ENCODE measurements at places on chromosomes 6 and 20.

DNA sequence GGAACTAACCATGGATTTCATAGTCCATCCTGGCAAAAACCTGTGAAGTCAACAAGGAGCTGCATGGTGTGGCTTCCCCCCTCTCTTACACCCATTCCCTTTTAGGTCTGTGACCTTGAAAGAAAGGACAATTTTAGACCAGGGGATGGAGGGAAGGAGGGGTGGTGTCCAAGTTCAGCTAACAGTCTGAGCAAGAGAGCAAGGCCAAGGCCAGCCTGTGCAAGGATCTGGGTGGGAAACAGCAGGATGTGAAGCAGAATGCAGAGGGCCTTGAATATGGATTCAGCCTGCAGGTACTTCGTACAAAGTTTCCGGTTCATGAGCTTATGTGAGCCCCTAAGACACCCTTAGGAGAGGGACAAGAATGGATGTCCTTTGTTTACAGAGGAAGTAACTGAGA lies 293.0 kb downstream of the KIF16B start:
- no peak for DNase-seq

DNA sequence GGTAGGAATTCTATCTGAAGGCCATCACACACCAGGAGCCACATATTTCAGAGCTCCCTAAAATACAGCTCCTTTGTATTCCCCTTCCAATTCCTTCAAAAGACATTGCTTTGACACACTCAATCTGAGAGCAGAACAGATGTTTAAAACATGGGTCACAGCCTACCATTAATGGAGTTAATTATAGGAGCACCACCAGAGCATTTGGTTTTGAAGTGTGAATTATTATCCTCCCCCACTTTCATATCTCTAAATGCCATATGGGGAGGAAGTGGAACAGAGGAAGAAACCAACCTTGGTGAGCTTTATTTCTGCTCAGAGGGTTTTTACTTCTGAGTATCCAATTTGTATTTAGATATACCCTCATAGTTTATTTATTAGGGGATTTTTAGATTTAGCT lies 50.7 kb upstream of the TNFRSF21 start:
- no peak for DNase-seq

DNA sequence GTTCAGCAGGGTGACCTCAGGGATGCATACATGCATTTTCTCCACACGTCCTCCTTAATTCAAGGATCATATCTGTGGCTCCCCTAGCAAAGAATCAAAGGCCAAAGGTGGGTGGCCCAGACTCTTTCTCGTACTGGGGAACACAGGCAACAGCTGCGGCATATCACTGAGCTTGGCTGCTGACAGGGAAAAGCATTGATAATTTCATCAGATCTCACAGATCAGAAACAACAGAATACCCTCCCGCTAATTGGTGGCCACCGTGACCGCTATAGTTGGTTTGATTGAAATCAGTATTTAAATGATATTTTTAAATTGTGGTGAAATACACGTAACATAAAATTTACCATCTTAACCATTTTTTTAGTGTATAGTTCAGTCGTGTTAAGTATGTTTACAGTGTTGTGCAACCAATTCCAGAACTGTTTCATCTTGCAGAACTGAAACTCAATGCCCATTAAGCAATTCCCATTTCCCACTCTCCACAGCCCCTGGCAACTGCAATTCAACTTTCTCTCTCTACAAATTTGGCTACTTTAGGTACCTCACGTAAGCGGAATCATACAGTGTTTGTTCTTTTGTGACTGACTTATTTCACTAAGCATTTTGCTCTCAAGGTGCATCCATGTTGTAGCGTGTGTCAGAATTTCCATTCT lies 74.7 kb upstream of the TMEM170B start:
- no peak for DNase-seq

DNA sequence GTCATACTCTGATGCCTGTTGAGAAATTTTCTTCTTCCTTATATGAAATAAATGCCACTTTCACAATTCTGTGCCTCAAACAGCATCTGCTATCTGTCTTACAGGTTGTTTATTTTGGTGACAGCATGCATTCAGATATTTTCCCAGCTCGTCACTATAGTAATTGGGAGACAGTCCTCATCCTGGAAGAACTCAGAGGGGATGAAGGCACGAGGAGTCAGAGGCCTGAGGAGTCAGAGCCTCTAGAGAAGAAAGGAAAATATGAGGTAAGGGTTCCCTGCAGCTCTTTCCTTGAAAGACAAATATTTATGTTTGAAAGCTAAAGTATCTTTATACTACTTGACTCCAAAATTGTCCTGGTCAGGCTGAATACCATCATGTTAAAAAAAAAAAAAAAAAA lies 15.8 kb downstream of the TSPYL4 start:
- DNase-seq, result no peak

GRCh38 chr6:81465859-81466258 lies 286.6 kb downstream of the TENT5A start:
- DNase-seq, result no peak

DNA sequence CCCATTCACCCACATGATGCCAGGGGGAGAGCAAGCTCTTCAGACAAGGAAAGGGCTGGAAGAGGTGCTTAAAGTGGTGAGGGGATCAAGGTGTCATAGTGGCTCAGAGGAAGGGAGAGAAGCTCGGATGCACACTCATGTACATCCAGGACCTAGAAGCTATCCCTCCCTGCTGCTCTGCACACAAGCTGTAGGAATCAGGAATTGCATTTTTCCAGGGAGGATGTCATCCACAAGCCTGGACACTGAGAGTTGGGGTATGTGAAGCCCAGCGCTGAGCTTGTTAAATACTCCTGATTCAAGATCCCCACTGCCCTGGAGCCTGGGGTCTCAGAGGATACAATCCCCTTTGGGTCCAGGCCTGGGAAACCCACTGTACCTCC lies 85.8 kb upstream of the CCDC167 start:
- DNase-seq, result no peak

DNA sequence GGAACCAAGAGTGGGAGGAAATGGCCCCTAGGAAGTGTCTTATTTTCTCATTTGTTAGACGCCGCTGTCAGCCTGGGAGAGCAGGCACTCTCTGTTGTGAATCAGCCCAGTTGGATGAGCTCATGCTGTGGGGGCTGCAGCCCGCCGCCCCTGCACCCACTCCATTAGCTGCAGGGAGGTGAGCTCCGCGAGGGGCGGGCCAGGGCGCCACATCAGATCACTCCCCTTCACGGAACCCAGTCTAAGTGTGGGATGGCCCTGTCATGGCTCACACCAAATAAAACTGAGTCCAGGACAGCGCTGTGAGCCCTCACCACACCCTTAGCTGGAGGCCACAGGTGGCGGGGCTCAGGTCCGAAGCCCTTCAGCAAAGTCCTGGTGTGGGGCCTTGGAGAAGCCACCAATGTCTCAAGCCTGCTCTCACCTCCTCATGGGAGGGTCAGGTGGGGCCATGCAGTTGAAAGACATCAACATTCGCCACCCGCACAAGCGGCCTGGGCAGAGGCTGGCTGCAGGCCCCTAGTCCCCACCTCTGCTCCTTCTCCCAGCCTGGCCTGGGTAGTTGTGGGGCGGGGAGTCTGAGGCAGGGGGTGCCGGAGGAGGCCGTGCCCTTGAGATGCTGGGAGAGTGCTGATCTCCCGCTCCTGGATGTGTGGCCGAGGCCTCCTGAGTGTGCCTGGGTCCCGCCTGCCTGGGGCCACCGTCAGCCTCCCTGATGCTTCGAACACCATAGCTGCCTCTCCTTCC lies 66.2 kb upstream of the SLCO4A1 start:
- DNase-seq, result no peak

- DNase-seq, result no peak
Measured at GRCh38 chr6:163118941-163119340, 295.6 kb upstream of the QKI start.

DNA sequence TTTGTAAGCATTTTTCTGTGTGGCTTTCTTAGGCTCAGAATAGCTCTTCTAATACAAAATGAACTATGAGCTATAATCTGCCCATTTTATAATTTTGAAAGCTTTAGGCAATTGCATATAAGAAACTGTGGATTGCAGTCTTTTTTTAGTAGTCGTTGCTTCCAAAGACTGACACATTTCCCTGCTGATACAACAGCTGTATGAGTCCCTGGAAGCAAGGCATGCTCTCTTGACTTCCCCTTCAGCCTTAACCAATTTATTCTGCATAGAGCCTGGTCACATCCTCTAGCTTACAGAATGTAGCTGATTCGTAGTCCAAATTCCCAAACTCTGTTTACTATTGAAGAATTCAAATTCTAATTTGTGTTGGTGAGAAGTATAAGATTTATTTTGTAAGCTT lies 155.3 kb upstream of the EYA4 start:
- DNase-seq, result peak; percentile 76

- DNase-seq, result no peak
Measured at GRCh38 chr20:11112832-11113231, 439.0 kb upstream of the JAG1 start.

DNA sequence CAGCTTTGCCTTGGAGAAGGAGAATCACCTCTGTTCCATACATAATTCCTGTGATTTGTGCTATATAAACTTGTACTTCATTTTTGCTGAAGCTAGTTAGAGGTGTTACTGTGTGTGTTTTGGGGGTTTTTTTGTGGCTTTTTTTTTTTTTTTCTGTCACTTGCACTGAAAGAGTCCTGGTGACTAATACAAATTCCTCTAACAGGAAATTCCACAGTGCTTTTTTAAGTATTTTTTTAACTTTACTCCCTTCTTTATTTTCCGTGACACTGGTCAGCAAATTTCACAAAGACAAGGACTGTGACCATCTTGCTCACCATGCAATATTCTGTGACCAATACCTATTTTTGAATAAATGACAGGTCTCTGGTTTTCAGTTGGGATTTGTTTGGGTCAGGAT lies 110.5 kb downstream of the ISM1 start:
- DNase-seq, result no peak

DNA sequence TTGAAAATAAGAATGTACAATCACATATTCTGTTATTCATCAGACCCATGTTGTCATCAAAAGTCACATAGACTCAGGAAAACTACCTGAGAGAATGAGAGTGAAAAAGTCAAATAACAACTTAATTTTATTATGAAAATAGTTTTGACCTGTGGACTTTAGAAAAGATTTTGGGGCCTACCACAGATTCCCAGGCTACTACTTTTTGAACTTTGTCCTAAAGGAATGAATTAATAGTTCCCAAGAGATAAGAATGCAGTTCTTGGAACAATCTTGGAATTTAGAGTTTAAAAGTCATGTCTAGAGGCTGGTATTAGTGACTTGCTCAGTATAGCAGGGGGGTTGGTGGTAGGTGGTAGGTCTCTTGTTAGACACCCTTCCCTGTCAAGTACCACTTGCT lies 3.3 kb downstream of the TAF8 start:
- DNase-seq, result no peak

DNA sequence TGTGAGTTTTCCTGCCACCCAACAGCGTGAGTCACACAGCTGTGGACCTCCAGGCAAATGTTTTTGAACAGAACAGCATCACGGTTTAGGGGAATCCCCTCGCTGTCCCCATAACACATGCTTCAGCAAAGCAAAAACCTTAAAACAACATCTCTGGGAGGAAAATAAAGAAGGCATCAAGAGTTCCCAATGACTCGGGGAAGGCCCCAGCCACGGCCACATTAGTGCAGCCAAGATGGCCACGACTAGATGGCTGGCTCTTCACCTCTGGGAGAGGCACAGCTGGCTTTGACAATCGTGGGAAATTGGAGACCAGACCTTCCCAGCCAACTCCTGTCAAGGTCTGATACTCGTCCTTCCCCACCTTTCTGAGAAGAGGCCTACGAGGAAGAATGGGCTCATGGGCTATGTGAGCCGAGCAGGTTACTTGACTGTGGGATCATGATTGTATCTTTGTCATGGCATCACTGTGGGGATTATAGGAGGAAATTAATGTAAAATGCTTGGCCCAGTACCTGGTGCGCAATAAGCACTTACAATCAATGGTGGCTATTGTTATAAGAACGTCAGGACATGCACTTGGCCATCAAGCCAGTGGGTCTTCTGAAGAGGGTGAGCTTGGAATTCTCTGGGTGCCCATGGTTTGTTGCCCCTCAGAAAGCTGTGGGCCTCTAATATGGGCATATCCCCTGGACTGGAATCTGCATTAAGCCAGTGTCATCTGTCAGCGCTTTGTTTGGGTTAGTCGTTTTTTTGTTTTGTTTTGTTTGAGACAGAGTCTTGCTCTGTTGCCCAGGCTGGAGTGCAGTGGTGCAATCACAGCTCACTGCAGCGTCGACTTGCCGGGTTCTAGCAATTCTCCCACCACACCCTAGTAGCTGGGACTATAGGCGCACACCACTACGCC lies 43.6 kb downstream of the FGD2 start:
- DNase-seq, result peak; percentile 82

GRCh38 chr6:166747644-166748595 lies 120.9 kb upstream of the RPS6KA2 start:
- peak; percentile 20 for DNase-seq

DNA sequence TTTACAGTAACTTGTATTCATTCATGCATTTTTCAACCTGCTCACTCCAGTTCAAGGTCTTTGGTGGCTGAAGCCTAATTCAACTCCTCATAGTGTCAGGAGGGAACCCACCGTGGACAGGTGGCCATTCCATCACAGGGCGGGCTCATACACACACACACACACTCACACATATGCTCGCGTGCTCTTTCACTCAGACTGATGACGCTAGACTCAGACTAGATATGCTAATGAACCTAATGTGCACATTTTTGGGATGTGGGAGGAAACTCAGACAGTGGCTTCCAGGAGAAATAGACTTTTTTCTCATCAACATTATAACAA lies 56.7 kb downstream of the TRIM27 start:
- peak; percentile 74 for DNase-seq

DNA sequence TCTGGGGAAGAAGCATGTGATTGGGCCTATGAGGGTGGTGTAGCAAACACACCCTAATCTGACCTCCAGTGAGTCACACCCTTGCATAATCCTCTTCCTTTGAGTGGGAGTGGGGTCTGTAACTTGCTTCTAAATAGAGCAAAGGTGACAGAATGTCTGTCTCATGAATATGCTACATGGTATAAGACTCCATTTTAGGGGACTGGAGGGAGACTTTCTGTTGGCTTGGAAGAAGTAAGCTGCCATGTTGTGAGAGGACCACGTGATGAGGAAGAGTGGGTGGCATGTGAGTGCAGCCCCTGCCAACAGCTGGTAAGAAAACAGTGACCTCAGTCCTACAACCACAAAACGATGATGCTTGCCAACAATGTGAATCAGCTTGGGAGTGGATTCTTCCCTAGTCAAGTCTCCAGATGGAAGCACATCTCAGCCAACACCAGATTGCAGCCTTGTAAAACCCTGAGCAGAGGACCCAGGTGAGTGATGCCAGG lies 3.7 kb downstream of the AK9 start:
- no peak for DNase-seq

DNA sequence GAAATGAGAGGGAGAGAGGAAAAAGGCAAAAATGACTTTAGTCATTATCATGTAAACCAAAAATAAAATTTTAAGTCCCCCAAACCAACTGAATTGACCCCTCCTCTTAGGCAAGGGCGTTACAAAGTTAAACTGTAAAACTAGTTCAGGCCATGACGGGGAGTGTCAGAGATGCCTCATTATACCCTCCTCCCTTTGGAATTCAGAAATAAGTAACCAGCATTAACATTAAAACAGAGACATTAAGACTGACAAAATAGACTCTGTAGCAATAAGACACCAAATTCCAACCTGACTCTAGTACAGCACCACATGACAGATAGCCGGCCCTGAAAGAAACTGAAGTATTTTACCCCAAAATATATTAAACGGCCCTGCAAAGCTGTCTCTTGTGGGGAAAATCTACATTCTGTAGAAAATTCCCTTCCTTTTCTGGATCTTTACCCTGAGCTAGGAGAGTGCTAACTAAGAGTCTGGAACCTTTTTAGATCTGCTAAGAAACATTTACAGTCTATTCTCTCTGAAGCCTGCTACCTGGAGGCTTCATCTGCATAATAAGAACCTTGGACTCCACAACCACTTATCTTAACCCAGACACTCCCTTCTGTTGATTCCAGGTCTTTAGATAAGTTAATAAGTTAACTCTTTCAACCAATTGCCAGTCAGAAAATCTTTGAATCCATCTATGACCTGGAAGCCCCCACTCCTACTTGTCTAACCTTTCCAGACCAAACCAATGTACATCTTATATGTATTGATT lies 150.7 kb downstream of the PKHD1 start:
- DNase-seq, result no peak
